ENCODE measurements at places on chromosomes 5 and 9. TPM values are rescaled to one million over a fixed set of nuclear protein-coding genes. Genes with fewer than 3 reads are reported as not detected.

DNA sequence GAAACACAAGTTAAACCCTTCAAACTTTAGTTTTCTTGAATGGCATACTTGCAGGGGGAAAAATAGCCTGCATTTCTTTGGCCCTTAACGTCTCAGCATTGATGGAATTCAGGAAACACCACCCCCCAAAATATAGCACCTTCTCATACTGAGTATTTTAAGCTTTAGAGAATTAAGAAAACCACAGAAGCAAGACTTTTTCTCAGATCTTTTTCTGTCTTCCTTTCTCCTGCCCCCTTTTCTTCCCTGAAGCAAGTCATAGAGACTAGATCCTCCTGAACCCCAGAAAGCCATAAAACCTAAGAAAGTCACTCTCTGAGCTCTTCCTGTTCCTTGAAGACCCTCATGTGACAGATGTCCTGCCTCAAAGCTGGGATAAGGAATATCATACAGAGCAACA lies 1069.9 kb downstream of the EFNA5 start:
- H3K27ac ChIP-seq: no peak overlapping the region
- no peak for DNase-seq
- H3K27me3 ChIP-seq: no peaks in the 10 kb centered on the region
- H3K36me3 ChIP-seq: no peaks in the 10 kb centered on the region
- H3K4me1 ChIP-seq: no peaks in the 10 kb centered on the region

DNA sequence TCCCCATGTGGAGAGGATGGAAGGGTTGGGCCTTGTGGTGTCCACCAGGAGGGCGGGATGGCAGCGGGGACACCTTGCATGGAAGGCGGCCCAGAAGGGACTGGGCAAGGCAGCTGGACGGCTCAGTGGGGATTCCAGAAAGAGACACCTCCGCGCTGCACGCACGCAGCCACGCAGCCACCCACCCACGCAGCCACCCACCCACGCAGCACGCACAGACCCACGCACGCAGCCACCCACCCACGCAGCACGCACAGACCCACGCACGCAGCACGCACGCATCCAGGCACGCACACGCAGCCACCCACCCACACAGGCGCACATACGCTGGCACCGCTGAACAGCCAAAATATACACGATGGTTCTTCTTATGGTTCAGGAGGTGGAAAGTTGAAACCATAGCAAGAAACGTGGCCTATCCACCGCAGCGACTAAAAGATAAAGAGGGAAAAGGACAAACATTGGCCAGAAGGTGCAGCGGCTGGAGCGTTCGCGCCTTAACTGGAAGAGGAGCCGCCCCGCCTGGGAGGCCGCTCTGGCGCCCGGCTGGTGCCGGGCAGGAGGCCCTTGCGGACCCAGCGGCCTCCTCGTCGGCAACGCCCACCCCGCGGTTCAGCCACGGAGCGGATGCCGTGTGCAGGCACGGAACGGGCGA lies 22.2 kb upstream of the EXOC3 start:
- H3K4me1 ChIP-seq: no peaks in the 10 kb centered on the region
- H3K27me3 ChIP-seq: no peaks in the 10 kb centered on the region
- H3K36me3 ChIP-seq: no peaks in the 10 kb centered on the region
- H3K4me3 ChIP-seq: no peak overlapping the region

SPATA31C1 gene
- not detected for total RNA-seq

SLC36A2 gene
- not detected for total RNA-seq

C5 gene
- 1.6 TPM for total RNA-seq
